ENCODE measurements at places on chromosomes 7 and 10. TPM values are rescaled to one million over a fixed set of nuclear protein-coding genes. Genes with fewer than 3 reads are reported as not detected.

The PLAU gene
- 161 TPM for total RNA-seq

The WNT8B gene
- not detected for total RNA-seq

The TEX36 gene
- total RNA-seq: not detected

The SPOCK2 gene
- total RNA-seq: 0.42 TPM

The GIMAP8 gene
- total RNA-seq: not detected

The BMPER gene
- total RNA-seq: 11.0 TPM

The PRR15 gene
- total RNA-seq: 1.3 TPM

The SPAM1 gene
- not detected for total RNA-seq

The SKAP2 gene
- total RNA-seq: 17.3 TPM

The ZNF467 gene
- total RNA-seq: 1.1 TPM

The LIPF gene
- total RNA-seq: not detected

The RAMP3 gene
- total RNA-seq: not detected

The DTX2 gene
- 41.2 TPM for total RNA-seq

The CUX1 gene
- 43.0 TPM for total RNA-seq

The AKR1B1 gene
- 2,876 TPM for total RNA-seq

The OR6B1 gene
- total RNA-seq: not detected

The TRPV5 gene
- total RNA-seq: not detected

The CALML3 gene
- not detected for total RNA-seq

The NHLRC2 gene
- 7.0 TPM for total RNA-seq

The NYAP1 gene
- total RNA-seq: 0.98 TPM

All from A549 treated with CpdA at 1 μM for 4 hours (cell line).